ENCODE measurements at places on chromosomes 4 and X.

GRCh38 chr4:107800706-107801105, 24.0 kb upstream of the SGMS2 start:
- DNase-seq, result no peak
- no peaks in the 10 kb centered on the region for H3K36me3 ChIP-seq
- no peak overlapping the region for H3K27ac ChIP-seq
- H3K4me3 ChIP-seq, result no peak overlapping the region
- peaks cover 3% of the 10 kb centered on the region for H3K4me1 ChIP-seq

- H3K27ac ChIP-seq, result no peak overlapping the region
- peaks cover 33% of the 10 kb centered on the region for H3K36me3 ChIP-seq
- H3K4me3 ChIP-seq, result no peak overlapping the region
- DNase-seq, result no peak
These were observed 22.3 kb downstream of the ASMTL start for GRCh38 chrX:1430451-1430850.

DNA sequence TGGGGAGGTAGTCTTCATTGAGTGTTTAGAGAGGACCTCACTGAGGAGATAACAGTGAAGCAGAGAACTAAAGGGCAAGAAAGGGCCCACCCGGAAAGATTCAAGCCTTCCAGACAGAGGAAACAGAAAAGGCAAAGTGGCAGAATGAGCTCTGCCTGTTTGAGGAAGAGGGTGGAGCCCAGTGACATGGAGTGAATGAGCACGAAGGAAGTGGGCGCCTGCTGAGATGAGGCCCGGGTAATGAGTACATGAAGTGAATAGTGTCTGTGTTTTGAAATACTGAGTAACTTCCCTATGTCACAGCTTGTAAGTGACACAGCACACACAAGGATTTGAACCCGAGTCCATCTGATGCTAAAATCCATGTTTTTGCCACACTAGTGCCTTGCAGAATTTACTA, 32.5 kb upstream of the TLR2 start:
- no peaks in the 10 kb centered on the region for H3K4me1 ChIP-seq
- H3K27ac ChIP-seq, result peak overlapping the region; percentile 43
- no peak for DNase-seq
- no peaks in the 10 kb centered on the region for H3K27me3 ChIP-seq
- no peaks in the 10 kb centered on the region for H3K36me3 ChIP-seq

GRCh38 chrX:21590012-21590776, 67.9 kb downstream of the KLHL34 start:
- no peak overlapping the region for H3K27ac ChIP-seq
- no peak overlapping the region for H3K4me3 ChIP-seq

DNA sequence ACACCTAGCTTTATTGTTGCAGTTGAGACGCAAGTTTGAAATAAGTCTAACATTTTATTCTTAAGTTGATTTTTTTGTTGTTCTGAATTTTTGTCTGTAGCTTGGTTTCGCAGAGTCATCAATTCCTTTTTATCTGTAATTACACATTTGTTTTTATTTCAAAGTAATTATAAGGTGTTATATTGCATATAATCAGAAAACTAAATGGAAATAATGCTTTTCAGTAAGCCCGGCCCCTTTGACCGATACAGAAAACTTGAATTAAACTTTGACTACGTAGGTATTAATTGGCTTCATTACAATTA, 2.1 kb downstream of the KDM6A start:
- no peaks in the 10 kb centered on the region for H3K4me1 ChIP-seq
- peak overlapping the region; percentile 96 for H3K4me3 ChIP-seq
- no peak for DNase-seq
- peak overlapping the region; percentile 100 for H3K27ac ChIP-seq

- no peaks in the 10 kb centered on the region for H3K36me3 ChIP-seq
- H3K4me1 ChIP-seq, result no peaks in the 10 kb centered on the region
- no peak overlapping the region for H3K4me3 ChIP-seq
- no peak overlapping the region for H3K27ac ChIP-seq
These were observed 98.8 kb downstream of the CDS1 start for GRCh38 chr4:84681486-84682274.

- no peaks in the 10 kb centered on the region for H3K4me1 ChIP-seq
- DNase-seq, result no peak
These were observed 7.2 kb downstream of the IRAK1 start for GRCh38 chrX:154012336-154012991.

DNA sequence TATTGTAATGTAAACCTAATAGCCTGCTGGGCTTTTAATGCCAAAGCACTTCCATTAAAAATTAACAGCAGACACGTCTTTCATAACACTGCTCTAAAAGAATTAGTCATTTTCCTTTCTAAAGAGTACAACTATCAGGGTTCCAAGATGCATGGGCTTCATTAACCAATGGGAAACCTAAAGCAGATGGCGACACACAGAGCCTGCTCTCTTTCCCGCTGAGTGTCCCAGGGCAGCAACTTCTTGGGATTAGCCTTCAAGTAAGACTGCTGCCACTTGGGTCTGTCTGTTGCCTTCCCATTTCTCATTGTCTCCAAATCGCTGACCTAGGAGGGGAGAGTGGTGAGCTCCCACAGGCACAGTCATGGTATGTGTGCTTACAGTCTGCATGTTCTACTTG, 14.0 kb upstream of the PHKA2 start:
- no peaks in the 10 kb centered on the region for H3K36me3 ChIP-seq
- H3K4me3 ChIP-seq, result no peak overlapping the region
- DNase-seq, result no peak
- no peaks in the 10 kb centered on the region for H3K27me3 ChIP-seq
- no peak overlapping the region for H3K27ac ChIP-seq

DNA sequence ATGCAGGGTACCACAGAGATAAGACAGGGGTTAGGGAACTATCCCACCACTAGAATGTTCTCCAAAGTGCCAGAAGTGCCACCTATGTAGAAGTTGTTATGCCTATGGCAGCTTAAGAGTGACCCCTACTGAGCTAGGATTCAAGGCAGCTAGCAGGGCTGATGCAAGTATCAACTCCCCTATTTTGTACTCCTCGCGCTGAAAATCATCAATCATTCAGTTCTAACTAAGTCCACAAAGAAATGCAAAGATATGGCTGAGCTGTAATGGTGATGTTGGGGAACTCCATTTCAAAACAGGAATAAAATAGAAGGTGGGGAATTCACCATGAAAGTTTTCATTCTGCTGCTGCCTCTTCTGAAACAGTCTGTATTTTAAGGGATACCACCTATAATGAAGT, 13.8 kb downstream of the ACSL4 start:
- H3K36me3 ChIP-seq, result no peaks in the 10 kb centered on the region
- DNase-seq, result no peak
- no peak overlapping the region for H3K4me3 ChIP-seq
- H3K27ac ChIP-seq, result no peak overlapping the region

DNA sequence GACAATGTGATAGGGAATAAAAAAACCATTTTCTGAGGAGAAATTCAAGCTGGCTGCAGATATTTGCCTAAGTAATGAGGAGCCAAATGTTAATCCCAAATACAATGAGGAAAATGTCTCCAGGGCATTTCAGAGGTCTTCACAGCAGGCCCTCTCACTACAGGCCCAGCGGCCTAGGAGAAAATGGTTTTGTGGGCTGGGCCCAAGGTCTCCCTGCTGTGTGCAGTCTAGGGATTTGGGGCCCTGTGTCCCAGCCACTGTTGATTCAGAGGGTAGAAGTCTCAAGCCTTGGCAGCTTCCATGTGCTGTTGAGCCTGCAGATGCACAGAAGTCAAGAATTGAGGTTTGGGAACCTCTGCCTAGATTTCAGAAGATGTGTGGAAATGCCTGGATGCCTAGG, 778.7 kb downstream of the CENPC start:
- H3K4me3 ChIP-seq, result no peak overlapping the region
- no peaks in the 10 kb centered on the region for H3K36me3 ChIP-seq
- no peaks in the 10 kb centered on the region for H3K4me1 ChIP-seq
- no peak overlapping the region for H3K27ac ChIP-seq

GRCh38 chrX:53732797-53733196, 46.3 kb upstream of the HUWE1 start:
- no peaks in the 10 kb centered on the region for H3K4me1 ChIP-seq
- no peak overlapping the region for H3K4me3 ChIP-seq
- H3K27ac ChIP-seq, result no peak overlapping the region
- no peaks in the 10 kb centered on the region for H3K27me3 ChIP-seq
- H3K36me3 ChIP-seq, result no peaks in the 10 kb centered on the region

DNA sequence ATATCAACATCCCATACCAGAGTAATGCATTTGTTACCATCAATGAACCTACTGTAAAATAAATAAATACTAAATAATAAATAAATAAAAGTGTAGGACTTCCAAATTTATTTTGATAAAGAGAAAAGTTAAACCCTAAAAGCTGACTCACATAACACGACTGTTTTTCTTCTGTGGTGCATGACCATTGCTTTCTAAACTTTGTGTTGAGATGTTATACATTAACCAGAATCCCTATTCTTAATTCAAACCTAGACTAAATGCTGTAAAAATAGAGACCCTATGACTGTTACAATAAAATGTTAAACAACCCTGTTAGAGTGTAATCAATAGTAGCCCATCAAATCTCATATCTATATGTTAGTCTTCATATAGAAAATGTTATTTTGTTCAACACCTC, 20.9 kb upstream of the PRMT9 start:
- no peak overlapping the region for H3K4me3 ChIP-seq
- no peak overlapping the region for H3K27ac ChIP-seq
- H3K36me3 ChIP-seq, result no peaks in the 10 kb centered on the region

GRCh38 chrX:16885628-16886027, 15.5 kb upstream of the RBBP7 start:
- no peak overlapping the region for H3K4me3 ChIP-seq
- no peaks in the 10 kb centered on the region for H3K36me3 ChIP-seq
- DNase-seq, result no peak
- H3K4me1 ChIP-seq, result no peaks in the 10 kb centered on the region
- no peaks in the 10 kb centered on the region for H3K27me3 ChIP-seq

DNA sequence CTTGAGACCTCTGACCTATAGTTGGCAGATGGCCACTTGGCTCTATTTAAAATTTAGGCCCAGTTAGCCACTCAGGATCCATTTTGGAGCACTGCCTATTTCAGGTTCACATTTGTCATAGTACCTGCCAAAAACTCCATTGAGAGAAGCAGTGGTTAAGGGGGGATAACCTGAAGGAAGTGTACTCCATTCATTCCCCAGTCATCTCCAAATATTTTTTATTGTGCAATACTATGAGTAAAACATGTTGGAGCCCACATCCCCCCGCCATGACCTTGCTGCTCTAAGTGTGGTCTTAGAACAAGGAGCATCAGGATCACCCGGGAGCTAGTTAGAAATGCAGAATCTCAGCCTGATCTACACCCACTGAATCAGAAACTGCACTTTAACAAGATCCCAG, 21.1 kb downstream of the PLP1 start:
- H3K4me1 ChIP-seq, result no peaks in the 10 kb centered on the region
- no peak overlapping the region for H3K27ac ChIP-seq
- DNase-seq, result no peak

DNA sequence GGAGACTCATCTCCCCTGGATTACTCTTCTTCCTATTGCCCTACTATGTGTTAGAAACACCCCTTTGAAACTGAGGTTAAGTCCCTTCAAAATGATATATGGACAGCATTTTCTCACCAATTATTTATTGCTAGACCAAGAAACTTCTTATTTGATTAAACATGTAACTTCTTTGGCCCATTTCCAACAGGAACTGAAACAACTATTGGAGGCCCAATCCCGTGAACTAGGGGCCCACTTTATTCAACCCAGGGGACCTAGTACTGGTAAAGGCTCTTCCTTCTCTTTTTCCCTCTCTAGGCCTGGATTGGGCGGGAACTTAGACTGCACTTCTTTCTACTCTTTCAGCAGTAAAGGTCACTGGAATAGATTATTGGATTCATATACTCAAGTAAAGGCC, 16.7 kb upstream of the COL25A1 start:
- DNase-seq, result no peak
- no peak overlapping the region for H3K4me3 ChIP-seq
- H3K4me1 ChIP-seq, result no peaks in the 10 kb centered on the region
- no peaks in the 10 kb centered on the region for H3K36me3 ChIP-seq
- no peak overlapping the region for H3K27ac ChIP-seq
- no peaks in the 10 kb centered on the region for H3K27me3 ChIP-seq

DNA sequence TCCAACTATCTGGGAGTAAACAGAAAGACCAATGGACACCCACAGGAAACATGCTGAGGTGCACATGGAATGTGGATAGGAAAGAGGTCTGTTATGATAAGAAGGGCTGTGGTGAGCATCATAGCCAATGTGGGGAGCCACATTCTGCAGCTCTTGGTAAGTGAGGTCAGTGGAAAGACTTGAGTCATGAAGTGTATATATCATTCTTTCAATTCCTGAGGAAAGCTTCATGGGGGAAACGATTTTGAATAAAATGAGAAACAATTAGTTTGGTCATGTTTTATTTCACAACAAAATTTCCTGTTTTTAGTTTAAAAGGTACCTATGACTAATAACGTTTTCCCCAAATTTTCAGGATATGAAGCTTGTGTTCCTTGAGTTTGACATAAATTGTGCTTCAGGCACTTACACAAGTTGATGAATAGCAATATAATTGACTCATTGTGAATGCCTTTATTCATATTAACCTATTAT, 41.4 kb upstream of the RASSF6 start:
- no peaks in the 10 kb centered on the region for H3K36me3 ChIP-seq
- H3K27ac ChIP-seq, result no peak overlapping the region
- H3K4me3 ChIP-seq, result no peak overlapping the region
- H3K27me3 ChIP-seq, result no peaks in the 10 kb centered on the region
- no peak for DNase-seq

DNA sequence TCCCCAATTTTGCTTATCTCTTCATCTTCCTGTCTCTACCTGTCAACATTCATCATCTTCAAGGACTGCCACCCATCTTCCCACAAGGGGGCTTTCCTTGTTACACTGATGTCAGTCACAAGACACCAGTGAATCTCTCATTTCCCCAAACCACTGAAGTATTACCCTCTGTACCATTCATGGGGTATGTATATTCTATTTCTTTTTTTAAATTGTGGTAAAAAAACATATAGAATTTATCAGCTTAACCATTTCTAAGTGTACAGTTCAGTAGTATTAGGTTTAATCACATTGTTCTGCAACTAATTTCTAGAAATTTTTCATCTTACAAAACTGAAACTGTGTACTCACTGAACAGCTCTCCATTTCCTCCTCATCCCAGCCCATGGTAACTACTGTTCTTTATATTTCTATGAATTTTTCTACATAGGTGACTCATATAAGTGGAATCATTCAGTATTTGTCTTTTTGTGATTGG, 98.6 kb downstream of the LARP7 start:
- no peaks in the 10 kb centered on the region for H3K4me1 ChIP-seq
- DNase-seq, result no peak
- no peaks in the 10 kb centered on the region for H3K27me3 ChIP-seq
- no peaks in the 10 kb centered on the region for H3K36me3 ChIP-seq
- no peak overlapping the region for H3K27ac ChIP-seq

- H3K4me3 ChIP-seq, result peak within 1 kb of the TSS; percentile 39
- no peaks in the 10 kb centered on the region for H3K36me3 ChIP-seq
- H3K27me3 ChIP-seq, result no peaks in the 10 kb centered on the region
- no peaks in the 10 kb centered on the region for H3K4me1 ChIP-seq
- peak; percentile 54 for DNase-seq
These were observed at the start of gene TSPAN6 for GRCh38 chrX:100636321-100636991. Gene TSPAN6 (minus strand): TSS chrX:100636806. CDS start chrX:100636694, 112 bp downstream.

DNA sequence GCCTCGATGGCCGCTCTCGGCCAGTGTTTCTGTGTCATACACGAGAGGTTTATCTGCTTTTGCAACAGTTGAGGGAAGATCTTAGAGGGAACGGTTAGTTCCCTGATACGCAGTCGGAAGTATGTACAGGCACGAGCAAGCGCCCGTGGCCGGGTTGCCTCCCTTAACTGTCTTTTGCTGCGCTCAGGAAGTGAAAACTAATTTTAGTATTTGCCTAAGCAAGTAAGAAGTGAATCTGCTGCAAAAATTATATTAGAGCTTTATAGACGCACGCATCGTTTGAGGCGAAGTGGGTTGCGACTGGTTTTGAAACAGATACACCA, 695 bp downstream of the MTM1 start:
- peak overlapping the region; percentile 75 for H3K4me3 ChIP-seq
- H3K27ac ChIP-seq, result peak overlapping the region; percentile 89
- no peaks in the 10 kb centered on the region for H3K27me3 ChIP-seq
- no peaks in the 10 kb centered on the region for H3K4me1 ChIP-seq
- DNase-seq, result no peak
- no peaks in the 10 kb centered on the region for H3K36me3 ChIP-seq

Measured in Peyer's patch (tissue), 4 donors.